CD4-positive, alpha-beta memory T cell (primary cell): ENCODE measurements at places on chromosomes 7 and 10.

DNA sequence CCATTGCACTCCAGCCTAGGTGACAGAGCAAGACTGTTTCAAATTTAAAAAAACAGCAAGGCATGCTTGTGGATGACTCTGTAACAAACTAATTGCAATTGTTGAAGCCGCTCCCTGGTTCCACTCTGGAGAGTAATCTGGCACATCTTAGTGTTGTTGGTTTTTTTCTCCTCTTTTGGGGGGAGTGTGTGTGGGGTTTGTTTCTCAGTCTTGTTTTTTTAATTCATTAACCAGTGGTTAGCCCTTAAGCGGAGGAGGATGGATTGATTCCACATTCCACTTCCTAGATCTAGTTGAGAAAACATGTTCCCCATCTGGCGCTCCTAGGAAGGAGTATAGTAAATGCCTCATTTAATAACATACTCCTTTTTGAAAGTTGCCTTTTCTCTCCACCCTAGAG is 8.6 kb upstream of the ZNF713 start:
- no peak for DNase-seq

DNA sequence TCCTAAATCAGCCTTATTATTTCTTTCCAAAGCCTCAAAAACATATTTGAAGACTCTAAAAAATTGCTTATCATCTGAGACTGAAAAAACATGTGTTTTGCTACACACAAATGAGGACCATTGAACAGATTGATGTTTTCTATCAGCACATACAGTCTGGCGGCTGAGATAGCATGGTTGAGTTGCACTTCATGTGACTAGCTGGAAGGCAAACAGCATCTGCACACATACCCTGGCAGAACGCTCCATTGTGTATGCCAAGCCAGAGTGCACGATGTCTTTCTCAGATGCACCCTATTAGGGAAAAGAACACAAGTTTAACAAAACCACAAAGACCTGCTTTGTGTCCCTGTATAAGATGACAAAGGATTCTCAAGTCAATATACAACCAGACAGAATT is 33.0 kb downstream of the FAM25A start:
- no peak for DNase-seq

DNA sequence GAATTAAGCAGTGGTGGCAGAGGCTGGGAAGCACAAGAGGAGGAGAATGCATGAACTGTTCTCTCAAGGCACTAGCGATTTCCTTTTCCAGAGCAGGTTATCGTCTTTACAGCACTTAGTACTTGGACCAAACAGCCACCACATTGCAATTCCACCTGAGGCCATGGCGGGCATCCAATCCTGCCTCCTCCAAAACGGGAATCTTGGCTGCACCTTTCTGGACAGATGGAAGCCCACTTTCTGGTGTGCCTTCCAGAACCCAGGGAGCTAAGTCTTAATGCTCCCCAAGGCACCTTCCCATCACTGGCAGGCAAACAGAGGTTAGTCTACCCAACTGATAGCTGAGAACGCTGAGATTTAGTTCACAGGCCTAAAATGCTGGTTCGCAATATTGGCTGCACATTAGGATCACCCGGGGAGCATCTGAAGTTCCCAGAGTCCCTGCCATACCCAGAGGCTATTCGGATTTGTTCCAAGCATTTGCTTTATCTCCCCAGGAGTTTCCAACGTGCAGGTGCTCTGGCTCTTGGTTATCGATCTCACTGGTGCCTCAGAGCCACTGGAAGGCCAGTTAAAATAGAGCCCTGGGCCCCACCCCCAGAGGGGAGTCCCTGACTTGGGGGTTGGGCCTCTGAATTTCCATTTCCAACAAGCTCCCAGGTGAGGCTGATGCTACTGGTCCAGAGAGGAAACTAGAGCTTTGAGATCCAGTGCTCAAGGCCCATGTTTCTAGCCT is 62.2 kb downstream of the KCNMA1 start:
- no peak for DNase-seq

- no peak for DNase-seq
Measured at GRCh38 chr10:102040305-102041050, 15.5 kb downstream of the ARMH3 start.

DNA sequence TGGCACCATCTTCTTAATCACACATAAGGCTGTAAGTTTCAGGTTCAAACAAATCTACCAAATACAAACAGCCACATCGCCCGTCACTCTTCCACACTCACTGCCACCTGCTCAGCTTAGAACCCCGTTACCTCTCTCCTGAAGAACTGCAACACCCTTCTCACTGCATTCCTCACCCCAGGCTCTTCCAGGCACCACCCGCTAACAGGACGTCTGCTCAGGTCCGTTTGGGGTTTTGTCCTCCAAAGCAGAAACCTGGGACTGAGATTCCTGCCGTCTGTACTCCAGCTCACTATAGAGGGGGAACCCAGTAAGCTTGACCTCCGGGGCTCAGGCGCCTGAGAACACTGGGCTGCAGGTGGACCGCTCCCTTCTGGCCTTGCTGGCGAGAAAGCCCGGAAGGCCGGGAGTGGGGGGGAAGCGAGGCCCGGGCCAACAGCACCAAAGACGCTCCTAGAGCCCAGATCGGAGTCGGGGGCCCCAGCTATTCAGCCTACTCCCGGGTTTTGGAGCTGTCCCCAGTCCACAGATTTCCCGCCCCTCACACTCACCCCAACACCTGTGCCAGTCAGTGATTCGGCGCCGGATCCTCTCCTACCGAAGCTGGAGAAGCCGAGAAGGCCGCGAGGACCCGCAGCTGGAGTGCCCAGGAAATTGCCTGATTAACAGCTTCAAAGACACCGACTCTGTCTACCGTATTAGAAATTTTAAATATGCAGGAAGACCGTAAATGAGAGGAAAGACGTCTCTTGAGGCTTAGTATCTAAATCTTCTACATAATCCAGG is at the start of gene AP3M1:
AP3M1 (minus strand) TSS at position 625 of the 786 bp plus-strand sequence. CDS start 12,449 bp downstream, outside the sequence.
- DNase-seq: peak; percentile 91

DNA sequence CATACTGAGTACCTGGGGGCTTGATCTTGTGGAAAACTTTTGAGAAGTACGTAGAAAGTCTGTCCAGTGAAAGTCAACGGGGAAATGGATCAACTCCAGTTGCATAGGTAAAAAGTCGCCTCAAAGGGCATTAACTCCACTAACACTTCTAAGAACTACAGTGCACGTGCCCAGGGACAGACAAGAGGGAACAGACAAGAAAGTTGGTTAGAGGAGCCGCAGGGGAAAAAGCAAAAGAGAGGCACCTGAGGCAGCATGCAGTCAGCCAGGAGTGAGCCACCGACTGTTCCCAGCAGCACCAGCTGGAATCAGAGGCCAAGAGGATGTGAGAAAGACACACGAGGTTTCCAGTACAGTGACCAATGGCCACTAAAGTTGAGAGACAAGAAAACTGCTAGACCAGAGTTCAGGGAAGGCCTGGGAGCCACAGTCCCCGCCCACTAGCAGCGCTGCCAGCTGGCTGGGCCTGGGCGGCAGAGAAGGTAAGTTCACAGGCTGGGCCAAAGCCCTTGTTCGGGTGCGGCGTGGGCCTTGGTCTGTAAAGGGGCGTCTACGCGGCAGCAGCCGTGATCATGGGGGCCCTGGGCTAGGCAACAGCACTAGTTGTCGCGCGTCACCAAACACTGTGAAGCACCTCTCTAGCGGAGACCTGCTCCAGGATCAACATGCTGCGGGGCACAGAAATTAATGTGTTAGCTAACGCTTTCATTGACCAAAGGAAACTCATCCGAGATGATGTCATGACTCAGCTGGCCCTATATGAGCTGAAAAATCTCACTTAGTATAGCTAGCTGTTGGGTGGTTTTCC is 14.0 kb downstream of the ITGB1 start:
- DNase-seq: no peak

- peak; percentile 45 for DNase-seq
Measured at GRCh38 chr10:70558871-70559810, 43.4 kb downstream of the PRF1 start.

GRCh38 chr7:98051118-98051744 is 55.4 kb upstream of the LMTK2 start:
- peak; percentile 37 for DNase-seq

- no peak for DNase-seq
Measured at GRCh38 chr10:97047788-97048187, 138.0 kb downstream of the SLIT1 start.

- DNase-seq: no peak
Measured at GRCh38 chr10:25522946-25523608, 348.3 kb downstream of the GPR158 start.

GRCh38 chr10:17209881-17210280 is 8.4 kb upstream of the TRDMT1 start:
- no peak for DNase-seq

GRCh38 chr7:121420976-121421375 is 24.9 kb upstream of the FAM3C start:
- DNase-seq: no peak

DNA sequence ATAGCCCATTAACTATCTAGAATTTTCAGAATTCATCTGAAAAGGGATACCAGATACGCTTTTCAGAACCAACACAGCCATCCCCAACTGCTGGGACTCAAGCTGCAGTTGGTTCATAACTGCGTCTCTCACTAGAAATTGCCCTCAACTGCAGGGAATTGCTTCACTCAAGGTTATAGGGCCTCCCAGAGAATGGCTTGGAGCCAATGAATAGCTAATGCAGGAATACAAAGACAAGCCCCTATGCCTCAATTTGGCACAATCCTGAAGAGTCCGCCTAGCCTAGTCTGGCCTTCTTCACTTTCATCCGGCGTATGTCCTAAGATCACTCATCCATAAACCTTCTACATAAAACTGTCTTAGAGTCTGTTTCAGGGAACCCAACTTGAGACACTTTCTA is 164.0 kb downstream of the SKAP2 start:
- DNase-seq: no peak

- no peak for DNase-seq
Measured at GRCh38 chr7:50795831-50796230, 13.1 kb upstream of the GRB10 start.

- no peak for DNase-seq
Measured at GRCh38 chr7:114986190-114987180, 64.6 kb downstream of the MDFIC start.

DNA sequence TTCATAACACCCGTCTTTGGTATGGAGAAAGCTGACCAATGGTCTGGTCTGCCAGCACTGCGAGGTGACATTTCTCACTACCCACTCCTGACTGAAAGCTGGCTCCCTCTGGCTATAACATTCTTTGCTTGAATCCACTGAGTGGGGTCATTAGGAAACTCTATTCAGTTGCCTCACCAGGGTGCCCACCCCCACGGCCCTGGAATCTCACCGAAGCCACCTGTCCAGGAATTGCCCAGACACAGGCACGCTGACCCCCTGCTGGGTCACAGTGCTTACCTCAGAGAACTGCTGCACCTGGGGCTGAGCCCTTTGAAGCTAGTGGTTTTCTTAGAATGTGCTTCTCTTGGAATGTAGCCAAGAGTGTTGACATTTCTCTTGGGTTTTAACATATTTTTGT is 28.6 kb downstream of the HECW1 start:
- no peak for DNase-seq

DNA sequence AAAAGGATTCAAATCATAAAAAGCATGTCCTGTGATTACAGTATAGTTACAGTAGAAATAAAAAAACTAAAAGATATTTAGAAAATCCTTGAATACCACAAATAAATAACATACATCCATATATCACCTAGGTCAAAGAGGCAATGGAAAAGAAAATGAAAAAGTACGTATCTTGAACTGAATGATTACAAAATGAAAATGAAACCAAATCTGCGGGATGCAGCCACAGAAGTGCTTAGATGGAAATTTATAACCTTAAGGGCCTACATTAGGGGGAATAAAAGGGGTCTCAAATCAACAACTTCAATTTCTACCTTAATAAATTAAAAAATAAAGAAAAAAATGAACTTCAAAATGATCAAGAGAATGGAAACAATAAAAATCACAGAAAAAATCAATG is 879.0 kb upstream of the CELF2 start:
- peak; percentile 6 for DNase-seq

DNA sequence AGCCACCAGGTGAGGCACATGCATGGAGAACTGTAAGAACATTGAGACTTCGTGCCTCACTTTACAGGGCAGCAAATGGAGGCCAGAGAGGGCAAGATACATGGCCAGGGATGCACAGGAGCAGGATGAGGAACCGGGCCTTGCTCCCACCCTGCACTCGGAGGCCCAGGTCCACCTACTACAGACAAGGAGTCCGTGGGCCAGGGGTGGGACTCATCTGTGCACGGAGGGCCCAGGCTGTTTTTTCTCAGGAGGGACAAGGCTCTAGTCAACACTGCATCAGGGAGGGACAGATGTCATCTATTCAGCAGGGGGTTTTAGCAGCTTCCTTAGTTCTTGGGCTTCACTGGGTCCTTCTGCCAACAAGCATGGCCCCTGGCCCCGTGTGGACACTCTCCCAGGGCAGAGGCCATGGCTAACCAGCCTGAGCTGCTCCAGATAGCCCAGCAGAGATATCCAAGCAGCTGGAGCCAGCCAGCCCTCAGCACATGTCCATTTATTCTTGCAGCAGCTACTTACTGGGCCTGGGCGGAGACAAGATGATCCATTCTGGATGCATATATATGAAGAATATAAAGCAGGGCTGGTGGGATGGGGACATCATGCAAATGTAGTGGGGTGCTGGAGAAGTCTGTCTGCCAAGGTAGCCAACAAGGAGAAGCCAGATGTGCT is 134.5 kb upstream of the RET start:
- DNase-seq: no peak

- no peak for DNase-seq
Measured at GRCh38 chr7:5455581-5456219, 32.1 kb upstream of the TNRC18 start.

GRCh38 chr10:48934672-48935501 is 4.8 kb downstream of the LRRC18 start:
- DNase-seq: no peak

DNA sequence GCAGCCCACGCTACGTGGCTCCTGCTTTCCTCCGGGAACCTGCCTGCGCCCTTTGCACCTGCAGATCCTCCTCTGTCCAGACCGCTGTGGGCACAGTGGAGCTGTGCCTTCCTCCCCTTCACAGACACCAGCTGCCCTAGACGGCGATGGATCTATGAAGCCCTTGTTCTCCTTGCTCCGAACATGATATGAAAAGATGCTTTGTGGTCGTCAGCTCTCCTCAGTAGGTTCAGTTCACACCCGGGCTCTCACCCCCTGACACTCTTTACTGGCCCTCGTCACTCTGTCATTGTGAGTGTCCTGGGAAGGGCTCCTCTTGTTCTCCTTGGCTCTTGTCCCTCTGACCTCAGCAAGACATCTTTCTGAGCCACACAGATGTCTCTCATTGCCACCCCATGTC is 4.2 kb downstream of the ZNF488 start:
- no peak for DNase-seq

- DNase-seq: no peak
Measured at GRCh38 chr7:30799206-30799975, 28.2 kb downstream of the MINDY4 start.

DNA sequence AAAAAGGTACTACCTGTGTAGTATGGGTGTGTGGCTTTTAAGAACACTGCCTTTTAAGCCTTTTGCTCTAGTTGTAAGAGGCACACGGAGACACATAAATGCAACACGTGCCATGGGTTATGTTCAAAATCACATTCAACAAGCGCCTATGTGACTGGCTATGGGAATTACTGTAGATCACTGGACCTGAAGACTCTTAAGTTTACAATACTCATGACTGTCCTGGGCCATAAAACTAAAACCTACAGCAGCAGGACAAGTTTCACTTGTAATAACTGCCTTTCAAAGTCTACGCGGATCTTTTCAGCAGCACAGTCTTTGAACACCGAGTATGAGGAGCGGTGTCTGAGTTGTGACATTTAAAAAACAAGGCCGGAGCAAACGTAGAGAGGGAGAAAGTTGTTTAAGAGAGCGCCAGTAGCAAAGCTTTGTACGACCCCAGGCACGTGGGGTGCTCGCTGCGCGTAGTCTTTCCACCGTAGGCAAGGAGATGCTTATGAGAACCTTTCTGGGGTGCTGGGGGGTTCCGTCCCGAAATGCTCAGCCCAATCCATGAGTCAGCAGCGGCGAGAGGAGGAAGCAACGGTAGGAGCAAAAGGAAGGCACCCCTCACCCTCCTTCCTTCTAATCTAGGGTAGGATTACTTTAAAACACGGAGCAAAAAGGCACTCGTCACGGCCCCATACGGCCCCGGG is 662 bp downstream of the DNAJC2 start:
- DNase-seq: peak; percentile 59
